ENCODE measurements at places on chromosomes 3 and 15.

GRCh38 chr3:184827572-184827971 lies 15.6 kb downstream of the VPS8 start:
- DNase-seq: peak; percentile 79

GRCh38 chr3:16182183-16182582 lies 7.7 kb downstream of the GALNT15 start:
- DNase-seq: no peak

- DNase-seq: no peak
These were observed 23.6 kb downstream of the STOML1 start for GRCh38 chr15:73968461-73968860.

- no peak for DNase-seq
These were observed 184.1 kb downstream of the MECOM start for GRCh38 chr3:169479314-169479939.

DNA sequence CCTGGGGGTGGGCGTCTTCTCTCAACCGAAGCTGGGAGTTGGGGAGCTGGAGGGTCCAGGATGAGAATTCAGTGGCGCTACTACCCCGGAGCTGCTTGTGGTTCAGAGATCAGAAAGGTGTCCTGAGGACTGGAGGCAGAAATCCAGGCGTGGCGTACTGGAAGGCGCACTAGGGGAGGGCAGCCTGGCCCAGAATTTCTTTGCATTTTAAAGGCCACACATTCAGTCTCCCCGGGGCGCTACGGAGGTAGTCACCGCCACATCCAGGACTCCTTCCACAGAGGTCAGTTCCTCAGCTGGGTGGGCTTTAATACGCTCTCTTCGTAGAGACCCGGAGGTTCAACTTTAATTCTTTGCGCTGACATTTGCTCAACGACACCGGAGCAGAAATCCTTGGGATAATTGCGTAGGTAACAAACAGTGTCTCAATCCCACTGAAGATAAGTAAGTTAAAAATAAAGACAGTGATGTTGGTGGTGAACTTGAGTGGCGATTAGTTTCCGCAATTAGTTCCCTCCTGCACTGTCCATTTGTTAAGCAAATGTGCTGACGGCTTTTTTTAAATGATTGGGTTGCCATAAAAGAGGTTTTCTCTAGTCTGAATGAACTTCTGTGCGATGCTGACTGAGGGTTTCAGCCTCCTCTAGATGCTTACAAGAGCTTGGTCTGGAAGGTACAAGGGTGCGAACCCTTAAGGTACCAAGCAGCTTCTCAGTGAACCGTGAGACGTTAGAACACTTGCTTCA lies 535 bp downstream of the MCTP2 start:
- peak; percentile 69 for DNase-seq

DNA sequence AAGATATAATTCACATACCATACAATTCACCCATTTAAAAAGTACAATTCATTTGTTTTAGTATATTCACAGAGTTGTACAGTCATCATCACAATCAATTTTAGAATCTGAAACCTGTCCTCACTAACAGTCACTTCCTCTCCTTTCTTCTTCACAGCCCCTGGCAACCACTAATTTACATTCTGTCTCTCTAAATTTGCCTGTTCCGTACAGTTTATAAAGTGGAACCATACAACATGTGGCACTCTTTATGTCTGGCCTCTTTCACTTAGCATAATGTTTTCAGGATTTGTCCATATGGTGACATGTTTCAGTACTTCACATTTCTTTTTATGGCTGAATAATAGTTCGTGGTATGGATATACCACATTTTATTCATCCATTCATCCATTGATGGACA lies 22.7 kb downstream of the ERICH6 start:
- no peak for DNase-seq

- DNase-seq: no peak
These were observed 25.0 kb downstream of the FHIT start for GRCh38 chr3:61226166-61226686.

- no peak for DNase-seq
These were observed 257.2 kb upstream of the NECTIN3 start for GRCh38 chr3:110814170-110815007.

GRCh38 chr3:149443545-149443912 lies 31.0 kb upstream of the TM4SF4 start:
- DNase-seq: no peak

- DNase-seq: no peak
These were observed 841 bp downstream of the POGLUT1 start for GRCh38 chr3:119469418-119470189.

DNA sequence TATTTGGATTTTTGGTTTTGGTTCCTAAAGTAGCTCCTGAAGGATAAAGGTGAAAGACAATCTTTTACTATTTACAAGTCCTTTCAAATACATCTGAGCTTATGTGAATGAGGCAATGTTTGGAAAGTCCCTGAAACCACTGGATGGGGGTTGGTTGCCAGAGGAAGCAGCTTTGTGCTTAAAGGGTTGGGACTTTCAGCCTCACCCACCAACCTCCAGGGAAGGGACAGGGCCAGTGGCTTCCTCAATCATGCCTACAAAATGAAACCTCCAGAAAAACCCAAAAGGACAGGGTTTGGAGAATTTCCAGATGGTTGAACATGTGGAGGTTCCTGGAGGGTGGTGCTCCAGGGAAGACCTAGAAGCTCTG lies 20.9 kb upstream of the ABHD17C start:
- no peak for DNase-seq

GRCh38 chr3:15523660-15524417 lies 2.3 kb upstream of the COLQ start:
- no peak for DNase-seq

DNA sequence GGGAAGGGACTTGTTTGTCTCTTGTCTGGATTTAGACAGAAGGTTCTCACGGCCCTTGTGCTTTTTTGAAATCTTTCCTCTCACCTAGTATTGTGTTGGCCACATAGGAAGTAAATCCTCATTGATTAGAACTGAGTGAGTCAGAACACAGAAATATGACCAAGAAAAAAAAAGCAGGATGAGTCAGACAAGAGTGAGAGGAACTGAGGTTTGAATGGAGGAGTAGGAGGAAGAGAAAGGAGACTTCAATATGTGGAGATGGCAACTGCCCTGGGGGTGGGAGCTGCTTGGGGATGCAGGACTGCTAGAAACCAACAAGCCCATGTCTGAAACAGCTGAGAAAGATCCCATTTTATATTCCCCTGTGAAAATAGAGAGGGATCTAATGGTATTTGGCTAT lies 194.1 kb upstream of the ZBTB20 start:
- DNase-seq: no peak

DNA sequence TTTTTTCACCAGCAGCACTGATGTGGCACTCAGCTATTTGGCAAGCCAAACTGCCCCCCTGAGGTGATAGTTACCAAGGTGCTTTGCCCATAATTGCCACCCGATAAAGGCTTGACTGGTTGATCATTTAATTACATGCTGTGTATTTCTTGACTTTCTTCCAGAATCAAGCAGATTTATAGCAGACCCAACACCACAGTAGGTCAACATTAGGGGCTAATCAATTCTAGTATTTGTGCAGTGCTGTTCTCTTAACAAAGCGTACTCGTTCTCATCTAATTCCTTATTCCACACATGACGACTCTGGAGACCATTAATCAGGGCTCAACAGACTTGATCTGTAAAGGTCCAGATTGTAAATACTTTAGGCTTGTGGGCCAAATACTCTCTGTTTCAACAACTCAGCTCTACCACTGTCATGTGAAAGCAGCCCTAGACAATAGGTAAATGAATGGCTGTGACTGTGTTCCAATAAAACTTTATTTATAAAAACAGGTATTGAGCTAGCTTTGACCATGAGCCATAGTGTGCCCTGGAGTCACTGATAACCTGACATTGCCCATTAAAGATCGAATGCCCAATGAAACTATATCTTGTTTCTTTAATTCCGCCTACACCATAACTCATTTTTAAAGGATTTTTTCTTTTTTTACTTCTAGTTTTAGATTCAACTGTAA lies 119.1 kb upstream of the TMC3 start:
- DNase-seq: no peak

GRCh38 chr3:152583963-152584362 lies 251.0 kb upstream of the P2RY1 start:
- DNase-seq: no peak

DNA sequence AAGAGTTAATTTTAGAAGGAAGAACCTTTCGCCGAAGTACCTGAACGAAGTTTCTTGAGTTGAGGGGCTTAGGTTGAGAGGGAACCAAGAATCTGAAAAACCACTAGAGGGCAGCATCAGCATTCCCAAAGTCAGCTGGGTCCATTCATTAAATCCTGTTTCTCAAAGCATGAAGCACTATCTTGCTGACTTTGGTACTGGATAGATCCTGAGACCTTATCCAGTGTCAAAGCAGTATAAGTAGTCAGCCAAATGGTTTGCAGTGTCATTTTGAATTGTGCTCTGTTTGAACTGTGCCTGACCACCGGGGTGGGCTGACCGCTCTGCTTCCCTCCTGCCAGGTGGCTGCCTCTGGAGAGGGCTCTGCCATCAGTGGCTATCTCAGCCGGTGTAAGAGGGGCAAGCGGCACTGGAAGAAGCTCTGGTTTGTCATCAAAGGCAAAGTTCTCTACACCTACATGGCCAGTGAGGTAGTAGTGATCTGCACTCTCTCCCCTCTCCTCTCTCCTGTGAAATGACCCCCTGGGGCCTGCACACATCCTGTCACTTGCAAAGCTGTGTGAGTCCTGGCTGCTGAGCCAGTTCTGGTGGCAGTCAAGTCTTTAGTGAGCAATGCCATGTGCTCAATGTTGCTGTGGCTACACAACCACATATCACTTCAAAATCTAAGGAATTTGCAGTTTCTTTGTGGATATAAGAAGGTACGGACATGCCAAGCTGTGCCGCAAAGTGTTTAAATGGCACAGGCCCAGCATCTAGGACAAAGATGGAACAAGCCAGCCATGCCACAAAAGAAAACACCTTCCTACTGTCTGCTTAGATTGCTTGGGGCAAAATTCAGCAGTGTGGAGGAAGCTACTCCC lies 21.4 kb upstream of the NR2C2 start:
- peak; percentile 77 for DNase-seq

DNA sequence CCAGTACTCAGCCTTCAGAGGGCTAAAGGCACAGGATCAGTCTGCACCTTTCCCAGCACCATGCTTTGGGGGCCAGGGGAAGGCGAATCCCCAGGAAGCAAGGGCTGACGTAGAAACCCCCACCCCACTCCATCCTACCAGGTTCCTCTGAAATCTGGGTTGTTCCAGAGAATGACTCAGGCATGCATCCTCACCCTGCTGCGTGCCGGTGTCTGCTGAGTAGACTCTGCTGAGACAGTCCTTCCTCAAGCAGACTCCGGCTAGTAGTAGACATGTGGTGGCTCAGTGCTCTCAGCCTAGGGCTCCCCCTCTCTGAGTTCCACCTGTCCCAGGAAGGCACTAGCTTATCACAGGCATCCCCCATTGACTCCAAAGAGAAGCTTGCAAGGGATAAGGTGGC lies 9.0 kb downstream of the TMEM43 start:
- no peak for DNase-seq

DNA sequence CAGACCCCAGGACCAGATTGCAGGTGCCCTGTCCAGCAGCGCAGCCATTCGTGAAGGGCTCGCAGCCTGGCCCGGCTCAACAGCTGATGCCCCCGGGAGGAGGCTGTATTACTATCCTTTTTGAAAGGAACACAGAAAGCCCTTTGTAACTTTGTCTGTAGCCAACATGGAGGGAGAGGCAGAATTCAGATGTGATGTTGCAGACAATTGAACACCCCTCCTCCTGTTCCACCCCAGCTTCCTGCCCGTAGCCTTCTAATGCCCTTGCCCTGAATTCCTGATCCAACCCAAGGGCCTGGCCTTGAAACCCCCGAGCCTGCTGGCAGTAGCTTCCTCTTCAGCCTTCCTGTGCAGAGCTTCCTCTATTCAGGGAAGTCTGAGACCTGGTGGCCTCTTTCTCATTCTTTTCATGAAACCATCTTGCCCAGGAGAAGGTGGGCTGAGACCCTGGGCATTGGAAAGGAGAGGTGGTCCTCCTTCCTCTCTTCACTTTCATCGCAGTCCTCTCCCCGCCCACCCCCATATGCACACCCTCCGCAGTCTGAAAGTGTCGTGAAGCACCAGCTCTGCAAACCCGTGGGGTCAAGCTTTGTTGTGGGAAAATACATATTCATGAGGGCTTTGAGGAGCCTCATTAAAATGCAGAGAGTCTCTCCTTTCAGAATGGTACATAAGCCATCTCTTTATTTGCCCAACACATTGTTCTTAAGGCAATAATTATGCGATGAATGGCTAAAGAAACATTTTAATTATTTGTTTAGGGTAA lies 109.2 kb downstream of the APBA2 start:
- no peak for DNase-seq

DNA sequence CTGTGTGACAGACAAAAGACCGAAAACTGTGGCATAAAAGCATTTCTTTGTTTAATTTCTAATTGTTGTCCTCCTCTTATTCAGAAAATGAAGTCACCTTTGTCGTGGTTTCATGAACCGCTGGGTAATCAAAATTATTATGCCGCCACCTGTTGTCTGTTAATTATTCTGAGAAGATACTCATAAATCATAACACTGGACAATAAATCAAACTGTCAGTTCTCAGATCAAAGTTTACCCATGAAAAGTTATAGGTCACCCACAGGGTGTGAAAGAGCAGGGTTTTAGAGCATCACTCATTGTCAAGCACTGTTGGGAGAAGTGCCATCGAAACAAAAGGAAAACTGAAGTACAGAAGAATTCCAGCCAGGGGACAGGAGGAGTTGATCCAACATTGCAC lies 474.3 kb downstream of the NR2F2 start:
- no peak for DNase-seq

DNA sequence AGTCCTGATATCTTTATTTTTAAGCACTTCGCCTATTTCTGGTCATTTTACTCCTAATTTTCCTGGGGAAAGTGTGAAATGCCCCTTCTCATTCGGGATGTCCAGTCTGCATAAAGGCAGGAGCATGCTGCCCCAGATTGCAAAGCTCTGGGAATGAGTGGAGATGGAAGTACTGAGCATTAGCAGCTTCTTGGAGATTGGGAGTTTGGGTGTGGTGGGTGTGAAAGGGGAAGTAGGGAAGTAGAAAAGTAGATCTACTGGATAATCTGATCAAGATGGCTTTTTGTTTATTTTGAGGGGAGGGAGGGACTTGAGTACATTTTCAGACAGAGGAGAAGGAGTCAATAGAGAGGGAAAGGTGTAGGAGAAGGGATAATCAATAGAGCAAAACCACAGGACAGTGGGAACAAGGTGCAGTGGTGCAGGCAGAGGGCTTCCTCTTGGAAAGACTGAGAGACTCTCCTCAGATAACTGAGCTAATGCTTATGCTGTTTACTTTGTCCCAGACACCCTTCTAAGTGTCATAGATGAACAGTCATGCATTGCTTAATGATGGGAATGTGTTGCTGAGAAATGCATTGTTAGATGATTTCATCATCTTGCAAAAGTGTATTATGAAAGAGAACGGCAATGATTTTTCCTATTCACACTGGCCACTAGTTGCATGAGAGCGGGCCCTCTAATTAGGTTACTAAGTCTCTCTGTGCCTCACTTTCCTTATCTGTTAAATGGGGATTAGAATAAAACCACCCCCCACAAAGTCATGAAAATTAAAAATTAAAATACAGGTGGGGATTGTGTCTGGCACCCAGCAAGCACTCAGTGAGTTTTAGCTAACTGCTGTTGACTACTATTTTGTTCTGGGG lies 45.5 kb downstream of the PHLDB2 start:
- DNase-seq: no peak

GRCh38 chr3:54104084-54104483 lies 18.3 kb upstream of the CACNA2D3 start:
- no peak for DNase-seq

GRCh38 chr3:70224337-70224736 lies 88.1 kb downstream of the MDFIC2 start:
- no peak for DNase-seq

Measured in erythroblast (primary cell).